ENCODE measurements at places on chromosomes 6 and 20.

DNA sequence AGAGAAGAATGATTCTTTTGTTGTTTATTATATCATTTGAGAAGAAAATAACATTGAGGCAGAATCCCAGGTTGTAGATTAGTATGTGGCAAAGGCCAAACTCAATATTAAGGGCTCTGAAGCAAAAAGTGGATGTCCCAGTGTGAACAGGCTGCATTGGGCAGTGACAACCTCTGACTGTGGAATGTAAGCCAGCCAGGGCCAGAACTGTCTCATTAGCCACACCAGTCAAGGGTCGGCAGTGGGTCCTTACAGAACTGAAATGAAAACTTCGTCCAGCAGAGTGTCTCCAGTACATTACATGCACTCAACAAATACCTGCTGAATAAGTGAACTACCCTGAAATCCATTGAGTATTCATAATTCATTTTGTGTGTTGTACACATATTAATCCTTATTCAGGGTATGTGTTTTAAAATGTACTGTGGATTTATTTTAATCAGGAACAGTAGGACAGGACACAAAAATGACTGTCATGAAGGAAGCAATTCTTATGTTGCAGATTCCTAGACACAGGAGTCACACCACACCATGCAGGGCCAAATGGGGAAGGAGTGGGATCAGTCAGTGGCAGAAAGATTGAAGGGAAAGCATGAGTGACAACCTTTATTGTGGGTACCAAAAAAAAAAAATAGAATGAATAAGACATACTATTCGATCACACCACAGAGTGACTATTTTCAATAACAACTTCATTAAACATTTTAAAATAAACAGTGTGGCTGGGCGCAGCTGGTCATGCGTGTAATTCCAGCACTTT is 64.9 kb upstream of the UTRN start:
- DNase-seq = no peak

DNA sequence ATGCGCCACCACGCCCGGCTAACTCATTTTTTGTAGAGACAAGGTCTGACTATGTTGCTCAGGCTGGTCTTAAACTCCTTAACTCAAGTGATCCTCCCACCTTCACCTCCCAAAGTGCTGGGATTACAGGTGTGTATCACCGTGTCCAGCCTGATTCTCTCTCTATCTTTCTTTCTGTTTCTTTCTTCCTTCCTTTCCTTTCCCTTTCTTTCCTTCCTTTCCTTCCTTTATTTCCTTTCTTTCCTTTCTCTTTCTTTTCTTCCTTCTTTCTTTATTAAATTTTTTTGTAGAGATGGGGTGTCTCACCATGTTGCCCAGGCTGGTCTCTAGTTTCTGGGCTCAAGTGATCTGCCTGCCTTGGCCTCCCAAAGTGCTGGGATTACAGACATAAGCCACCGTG is 38.7 kb upstream of the MTHFD1L start:
- DNase-seq = no peak

- DNase-seq = no peak
These were observed 123.0 kb downstream of the DOK5 start for GRCh38 chr20:54598352-54598751.

- peak; percentile 49 for DNase-seq
These were observed 61.1 kb downstream of the TBC1D7 start for GRCh38 chr6:13267142-13267651.

- no peak for DNase-seq
These were observed 604 bp upstream of the RAB5IF start for GRCh38 chr20:36604952-36605398.

DNA sequence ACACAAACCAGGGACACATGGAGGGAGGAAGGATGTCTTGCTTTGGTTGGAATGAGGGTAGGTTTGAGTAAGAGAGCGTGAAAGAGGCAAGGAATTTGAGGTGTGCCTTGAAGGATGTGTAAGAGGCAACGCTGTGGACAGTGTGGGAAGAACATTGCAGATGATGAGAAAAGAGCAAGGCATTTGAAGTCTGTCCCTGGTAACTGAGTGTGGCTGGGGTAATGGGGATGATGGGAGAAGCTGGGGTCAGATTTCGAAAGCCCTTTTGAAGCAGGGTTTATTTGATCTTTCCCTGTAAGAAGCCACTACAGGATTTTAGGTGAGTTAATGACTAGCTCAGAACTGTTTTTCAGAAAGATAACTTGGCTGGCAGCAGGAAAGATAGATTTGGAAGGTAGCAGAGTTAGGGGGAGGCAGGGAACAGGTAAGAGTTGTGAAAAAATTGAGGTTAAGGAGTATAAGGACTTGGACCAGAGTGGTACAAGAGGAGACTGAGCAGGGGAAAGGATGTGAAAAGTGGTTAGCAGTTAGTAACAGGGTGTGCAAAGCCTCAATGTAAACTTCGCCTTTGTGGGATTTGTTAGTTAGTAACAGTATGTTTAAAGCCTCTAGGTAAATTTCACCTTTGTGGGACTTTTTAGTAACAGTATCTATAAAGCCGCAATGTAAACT is 17.7 kb downstream of the UTRN start:
- peak; percentile 16 for DNase-seq

- peak; percentile 41 for DNase-seq
These were observed 732 bp downstream of the HRH3 start for GRCh38 chr20:62219101-62219991.

DNA sequence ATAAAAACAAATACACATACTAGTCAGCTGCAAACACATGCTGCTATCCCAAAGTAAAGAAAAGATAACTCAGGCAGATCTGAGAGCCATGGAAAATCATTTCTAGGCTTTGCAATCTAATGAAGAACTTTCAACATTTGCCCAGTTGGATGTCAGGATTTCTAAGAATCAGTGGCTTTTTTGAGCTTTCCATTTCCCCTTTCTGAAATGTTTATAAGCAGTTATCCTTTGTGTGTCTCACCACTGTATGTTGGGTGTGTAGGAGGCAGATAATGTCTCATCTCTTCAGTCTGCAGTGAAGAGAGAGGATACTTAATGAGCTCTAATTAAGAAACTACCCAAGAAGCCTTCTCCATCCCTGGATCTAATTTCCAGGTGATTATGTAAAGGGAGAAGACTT is 43.6 kb downstream of the RGS17 start:
- DNase-seq = no peak

GRCh38 chr6:24428615-24429014 is 25.9 kb downstream of the MRS2 start:
- DNase-seq = peak; percentile 32

- no peak for DNase-seq
These were observed 183.4 kb downstream of the ERMARD start for GRCh38 chr6:169934699-169935347.

DNA sequence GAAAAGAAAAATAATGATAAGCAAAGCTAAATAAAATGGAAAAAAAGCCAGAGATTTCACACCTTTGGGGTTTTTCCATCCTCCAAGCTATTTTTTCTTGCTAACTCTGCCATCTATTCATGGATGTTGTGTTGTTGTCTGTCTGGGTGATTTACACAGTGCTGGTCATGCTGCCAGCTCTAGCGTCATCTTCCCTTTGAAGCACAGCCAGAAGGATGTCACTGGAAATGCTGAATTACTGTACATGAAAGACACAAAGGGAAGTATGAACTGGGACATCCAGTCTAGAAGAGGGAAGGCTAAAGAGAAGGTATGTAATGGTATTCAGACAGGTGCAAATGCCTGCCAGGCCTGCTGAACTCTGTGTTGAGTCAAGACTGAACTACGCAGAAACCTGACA is 241.9 kb upstream of the STXBP5 start:
- DNase-seq = no peak

DNA sequence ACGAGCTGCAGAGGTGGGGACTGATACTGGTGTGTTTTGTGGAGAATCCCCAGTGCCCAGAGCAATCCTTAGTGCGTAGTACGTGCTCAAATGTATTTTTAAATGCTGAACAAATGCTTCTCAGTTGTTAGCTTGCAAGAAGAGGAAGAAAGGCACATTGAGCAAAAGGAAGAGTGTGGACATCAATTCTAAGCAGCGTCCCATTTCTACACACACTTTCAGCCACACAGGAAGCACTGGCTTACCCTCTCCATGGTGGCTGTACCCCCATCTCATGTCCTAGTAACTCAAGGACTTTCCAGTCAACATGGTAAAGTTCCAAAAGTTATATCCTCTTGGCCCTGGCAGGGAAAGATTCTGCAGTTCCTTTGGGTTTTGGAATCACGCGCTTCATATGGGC is 98.8 kb upstream of the NXT1 start:
- no peak for DNase-seq

All from AG20443 (cell line).